CD8-positive, alpha-beta T cell (primary cell): ENCODE measurements at places on chromosomes 3 and 15.

GRCh38 chr15:52728899-52729298, 49.7 kb upstream of the ATOSA start:
- no peak for DNase-seq

GRCh38 chr3:141233457-141234161, 2.0 kb downstream of the PXYLP1 start:
- no peak for DNase-seq

- no peak for DNase-seq
Measured at GRCh38 chr3:127039719-127040118, 56.8 kb downstream of the PLXNA1 start.

GRCh38 chr3:78565712-78566111, 1202.1 kb downstream of the ROBO1 start:
- no peak for DNase-seq

GRCh38 chr3:151467069-151467468, 6.2 kb upstream of the IGSF10 start:
- DNase-seq: no peak

GRCh38 chr3:11236588-11237461, 35.4 kb upstream of the ATG7 start:
- DNase-seq: peak; percentile 69

DNA sequence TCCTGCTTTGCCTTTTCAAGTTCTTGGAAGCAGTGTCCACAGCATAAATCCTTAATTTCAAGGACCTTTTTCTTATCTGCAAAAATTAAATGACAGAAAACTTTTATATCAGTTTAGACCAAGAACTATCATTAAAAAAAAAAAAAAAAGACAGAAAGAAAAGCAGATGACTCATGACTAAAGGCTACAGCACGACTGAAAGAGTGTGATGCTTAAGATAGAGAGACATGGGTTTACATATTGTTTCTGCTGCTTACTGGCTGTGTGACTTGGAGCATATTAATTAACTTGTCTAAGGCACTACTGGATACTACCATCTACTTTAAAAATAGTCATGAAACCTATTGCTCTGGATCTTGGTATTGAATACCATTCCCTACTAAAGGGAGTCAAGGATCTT, 62.3 kb downstream of the CEP152 start:
- no peak for DNase-seq

GRCh38 chr3:13532631-13533030, 16.3 kb upstream of the FBLN2 start:
- DNase-seq: no peak

GRCh38 chr15:96325541-96326327, 4.8 kb upstream of the NR2F2 start:
- no peak for DNase-seq

GRCh38 chr3:129690963-129691362, 84.5 kb upstream of the PLXND1 start:
- no peak for DNase-seq

DNA sequence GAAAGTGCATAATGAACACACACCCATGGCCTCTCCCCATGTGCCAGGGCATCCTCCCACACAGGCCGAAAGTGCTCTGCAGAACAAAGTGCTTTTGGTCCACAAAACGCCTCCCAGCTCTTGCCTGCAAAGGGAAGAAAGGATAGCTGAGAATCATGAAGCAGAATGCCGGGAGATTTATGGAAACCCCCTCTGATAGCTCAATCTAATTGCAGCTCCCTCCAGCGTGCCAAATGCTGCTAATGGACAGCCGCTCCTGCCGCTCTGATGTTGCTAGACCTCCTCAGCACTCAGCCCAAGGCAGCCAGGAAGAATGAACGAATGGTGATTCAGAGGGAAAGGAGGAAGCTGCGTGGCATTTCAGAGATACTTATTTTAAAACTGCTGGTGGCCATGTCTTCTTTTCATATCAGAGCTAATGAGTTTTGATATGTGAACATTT, 145.3 kb downstream of the TJP1 start:
- no peak for DNase-seq

GRCh38 chr15:58038426-58039078, 27.0 kb downstream of the ALDH1A2 start:
- DNase-seq: no peak

GRCh38 chr15:95742836-95743235, 587.7 kb upstream of the NR2F2 start:
- DNase-seq: no peak

- no peak for DNase-seq
Measured at GRCh38 chr3:194772241-194773000, 86.7 kb downstream of the FAM43A start.

GRCh38 chr3:46609944-46610722, 2.2 kb upstream of the FAM240A start:
- no peak for DNase-seq

GRCh38 chr3:47337656-47338055, 43.2 kb upstream of the PTPN23 start:
- no peak for DNase-seq

GRCh38 chr15:25789616-25789999, 73.5 kb downstream of the ATP10A start:
- DNase-seq: no peak

DNA sequence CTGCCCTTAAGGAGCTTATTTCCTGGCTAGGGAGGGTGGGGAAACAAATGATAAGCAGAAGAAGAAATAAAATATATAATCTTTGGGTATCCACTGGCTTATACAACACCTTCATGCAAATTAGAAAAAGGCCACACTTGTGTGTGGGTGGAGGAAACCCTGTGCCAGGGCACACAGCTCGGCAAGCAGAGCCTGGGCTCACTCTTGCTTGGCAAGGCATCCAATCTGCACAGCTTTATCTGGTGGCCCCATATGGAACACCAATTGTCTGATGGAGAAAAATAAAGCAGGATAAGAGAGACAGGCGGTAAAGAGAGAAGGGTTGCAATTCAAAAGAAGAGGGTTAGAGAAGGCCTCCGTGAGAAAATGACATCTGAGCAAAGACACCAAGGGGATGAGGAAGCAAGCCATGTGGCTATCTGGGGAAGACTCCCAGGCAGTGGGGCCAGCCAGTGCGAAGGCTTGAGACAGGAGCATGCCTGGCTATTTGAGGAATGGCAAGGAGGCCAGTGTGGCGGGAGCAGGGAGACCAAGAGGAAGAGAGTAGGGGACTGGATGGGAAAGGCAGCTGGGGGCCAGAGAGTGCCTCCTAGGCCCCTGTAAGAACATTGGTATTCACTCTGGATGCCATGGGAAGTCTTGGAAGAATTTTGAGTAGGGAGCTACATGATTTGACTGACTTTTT, 22.5 kb upstream of the VPS8 start:
- no peak for DNase-seq

DNA sequence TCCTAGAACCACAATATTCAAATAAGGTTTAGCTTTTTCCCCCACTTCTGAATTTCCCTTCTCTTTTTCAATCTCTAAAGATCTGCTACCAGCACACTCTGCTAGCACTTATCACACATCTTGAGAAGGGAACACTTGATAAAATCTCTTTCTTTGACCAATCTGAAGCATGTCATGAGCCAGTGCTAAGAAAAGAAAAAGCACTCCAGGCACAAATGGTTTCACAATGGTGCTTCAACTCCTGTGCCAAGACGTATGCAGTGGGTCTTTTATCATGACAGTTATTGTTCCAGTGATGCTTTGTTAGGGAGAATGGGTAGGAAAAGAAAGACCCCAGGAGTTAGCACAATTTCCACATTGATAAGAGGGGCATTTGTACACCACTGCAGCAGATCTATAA, 248.4 kb downstream of the ZNF385D start:
- no peak for DNase-seq

- peak; percentile 76 for DNase-seq
Measured at GRCh38 chr3:194688200-194688740, 2.6 kb downstream of the FAM43A start.

- peak; percentile 4 for DNase-seq
Measured at GRCh38 chr3:126389112-126389793, 5.5 kb upstream of the CFAP100 start.

DNA sequence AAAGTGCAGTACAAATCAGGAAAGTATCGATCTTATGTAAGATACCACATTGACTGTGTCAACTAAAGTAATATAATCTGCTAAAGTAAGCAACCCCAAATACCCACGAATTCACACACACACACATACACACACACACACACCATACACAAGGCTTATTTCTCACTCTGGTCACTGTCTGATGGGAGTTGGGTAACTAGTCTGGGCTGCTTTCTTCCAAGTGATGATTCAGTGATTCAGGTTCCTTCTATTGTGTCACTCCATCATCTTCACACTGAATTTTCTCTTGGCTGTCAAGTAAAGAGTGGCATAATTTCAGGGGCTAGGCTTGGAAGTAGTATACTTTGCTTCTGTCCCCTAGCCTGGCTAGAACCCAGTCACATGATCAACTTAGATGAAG, 104.8 kb upstream of the CCDC54 start:
- no peak for DNase-seq

GRCh38 chr3:127170814-127171213, 22.1 kb upstream of the PRR23E start:
- no peak for DNase-seq

GRCh38 chr3:175020101-175020500, 161.0 kb downstream of the NAALADL2 start:
- DNase-seq: no peak

- peak; percentile 88 for DNase-seq
Measured at GRCh38 chr3:48507256-48508061, 3.5 kb upstream of the SHISA5 start.
